ENCODE measurements at places on chromosomes 12 and 14.

- no peak for DNase-seq
Measured at GRCh38 chr12:87198181-87198580, 831.0 kb downstream of the C12orf50 start.

DNA sequence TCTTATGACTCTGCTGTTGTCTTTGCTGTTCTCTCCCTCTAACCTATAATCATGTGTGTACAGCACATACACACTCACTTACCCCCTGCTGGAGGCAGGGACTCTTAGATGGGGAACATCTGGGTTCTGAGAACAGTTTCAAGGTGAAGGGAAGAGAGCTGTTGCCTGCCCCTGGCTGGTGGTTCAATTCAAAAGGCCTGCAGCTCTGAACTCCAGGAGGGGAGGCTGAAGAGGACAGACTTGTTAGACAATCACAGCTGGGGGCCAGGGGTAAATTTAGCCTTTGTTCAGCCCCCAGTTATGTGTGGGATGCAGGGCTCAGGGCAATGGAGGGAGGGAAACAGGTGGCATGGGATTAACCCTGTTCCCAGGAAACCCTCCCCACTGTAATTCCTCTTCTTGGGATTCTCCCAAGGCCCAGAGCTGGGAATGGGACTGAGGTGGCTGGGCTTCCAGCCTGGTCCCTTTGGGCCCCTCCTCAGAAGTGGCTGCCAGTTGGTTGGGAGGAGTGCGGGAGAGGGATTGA, 1.9 kb downstream of the MYL6B start:
- DNase-seq = no peak

GRCh38 chr12:63006536-63006935, 71.6 kb upstream of the PPM1H start:
- DNase-seq = no peak

DNA sequence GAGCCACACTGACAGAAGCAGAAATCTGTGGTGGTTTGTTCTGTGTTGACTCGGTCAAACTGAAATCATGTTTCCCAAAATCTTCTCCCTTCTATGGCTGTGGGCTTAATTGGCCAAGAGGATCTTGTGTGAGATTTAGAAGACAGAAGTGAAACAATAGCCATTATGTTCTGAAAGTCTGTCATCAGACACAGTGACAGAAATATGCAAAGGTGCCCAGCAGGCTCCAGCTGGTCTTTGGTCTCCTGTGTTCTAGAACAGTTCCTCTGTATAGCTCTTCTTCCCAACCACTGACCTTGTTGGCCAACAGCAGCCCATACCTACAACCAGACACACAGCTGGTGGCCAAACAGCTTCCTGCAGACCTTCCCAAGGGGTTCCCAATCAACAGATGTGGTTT, 25.0 kb upstream of the COCH start:
- DNase-seq = no peak

DNA sequence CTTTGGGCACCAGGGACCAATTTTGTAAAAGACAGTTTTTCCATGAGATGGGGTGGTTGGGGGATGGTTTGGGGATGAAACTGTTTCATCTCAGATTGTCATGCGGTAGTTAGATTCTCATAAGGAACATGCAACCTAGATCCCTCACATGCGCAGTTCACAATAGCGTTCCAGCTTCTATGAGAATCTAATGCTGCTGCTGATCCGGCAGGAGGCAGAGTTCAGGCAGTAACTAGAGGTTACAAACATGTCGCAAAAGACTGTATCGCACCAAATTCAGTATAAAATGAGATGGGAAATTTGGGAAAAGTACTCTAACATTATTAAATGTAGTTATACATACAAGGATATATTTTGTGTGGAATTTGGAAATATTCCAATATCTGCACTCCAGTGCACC, 213.2 kb upstream of the LRFN5 start:
- DNase-seq = no peak

All from cortex of kidney (tissue), 1 donor.